ENCODE measurements at places on chromosomes 5 and 9. TPM values are rescaled to one million over a fixed set of nuclear protein-coding genes. Genes with fewer than 3 reads are reported as not detected.

GRCh38 chr5:141127305-141127704 lies 5.7 kb downstream of the PCDHB4 start:
- DNase-seq, result no peak

GRCh38 chr9:127983847-127984289 lies 3.1 kb upstream of the EEIG1 start:
- no peak for DNase-seq

IL5 gene
- polyA plus RNA-seq, result 0.53 TPM

DNA sequence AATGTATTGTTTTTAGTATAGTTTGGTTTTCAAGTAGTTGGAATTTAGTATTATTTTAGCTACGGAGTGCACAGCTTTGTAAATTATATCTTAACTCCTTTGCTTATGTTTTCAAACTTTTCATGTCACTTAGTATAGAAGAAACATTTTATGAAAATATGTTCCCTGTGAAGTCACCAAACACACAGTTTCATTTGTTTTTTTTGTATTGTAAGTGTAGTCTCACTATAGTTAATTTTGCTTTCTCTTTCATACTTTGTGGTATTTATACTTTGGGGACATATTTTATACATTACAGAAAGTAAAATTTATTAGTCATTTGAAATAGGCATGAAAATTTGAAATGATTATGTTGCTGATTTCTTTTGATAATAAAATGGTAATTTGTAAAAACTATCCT lies 5.0 kb downstream of the CHSY3 start:
- DNase-seq, result no peak

GRCh38 chr9:131629825-131630204 lies 84.5 kb downstream of the PRRT1B start:
- no peak for DNase-seq

DNA sequence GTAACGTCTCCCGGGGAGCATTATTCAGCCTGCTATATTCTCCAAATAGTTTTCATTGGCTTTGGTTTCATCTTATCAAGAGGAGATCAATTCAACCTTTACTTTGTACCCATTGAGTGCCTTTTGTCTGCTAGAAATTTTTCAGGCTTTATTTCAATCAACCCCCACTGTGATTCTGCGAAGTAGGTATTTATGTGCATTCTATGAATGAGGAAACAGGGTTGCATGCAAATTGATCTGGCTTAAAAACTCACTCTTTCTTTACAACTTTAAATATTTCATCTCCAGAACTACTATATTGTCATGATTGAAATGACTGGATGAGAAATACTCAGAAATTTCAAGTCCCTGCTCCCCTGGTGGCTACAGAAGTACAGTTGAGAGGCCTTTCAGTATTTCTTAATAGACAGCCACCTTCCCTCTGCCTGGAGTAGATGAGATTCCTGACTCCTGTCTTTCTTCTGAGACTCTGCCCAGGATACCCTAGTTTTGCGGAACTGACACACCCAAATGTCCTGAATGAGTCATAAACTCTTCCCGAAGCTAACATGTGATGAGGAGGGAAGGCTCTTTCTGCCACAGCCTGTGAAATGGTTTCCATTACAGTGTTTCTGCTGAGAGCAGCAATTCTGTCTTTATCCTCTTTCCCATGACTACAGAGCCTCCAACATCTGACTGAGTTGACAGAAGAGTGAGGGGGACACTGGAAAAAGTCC lies 52.6 kb upstream of the TNC start:
- no peak for DNase-seq

DNA sequence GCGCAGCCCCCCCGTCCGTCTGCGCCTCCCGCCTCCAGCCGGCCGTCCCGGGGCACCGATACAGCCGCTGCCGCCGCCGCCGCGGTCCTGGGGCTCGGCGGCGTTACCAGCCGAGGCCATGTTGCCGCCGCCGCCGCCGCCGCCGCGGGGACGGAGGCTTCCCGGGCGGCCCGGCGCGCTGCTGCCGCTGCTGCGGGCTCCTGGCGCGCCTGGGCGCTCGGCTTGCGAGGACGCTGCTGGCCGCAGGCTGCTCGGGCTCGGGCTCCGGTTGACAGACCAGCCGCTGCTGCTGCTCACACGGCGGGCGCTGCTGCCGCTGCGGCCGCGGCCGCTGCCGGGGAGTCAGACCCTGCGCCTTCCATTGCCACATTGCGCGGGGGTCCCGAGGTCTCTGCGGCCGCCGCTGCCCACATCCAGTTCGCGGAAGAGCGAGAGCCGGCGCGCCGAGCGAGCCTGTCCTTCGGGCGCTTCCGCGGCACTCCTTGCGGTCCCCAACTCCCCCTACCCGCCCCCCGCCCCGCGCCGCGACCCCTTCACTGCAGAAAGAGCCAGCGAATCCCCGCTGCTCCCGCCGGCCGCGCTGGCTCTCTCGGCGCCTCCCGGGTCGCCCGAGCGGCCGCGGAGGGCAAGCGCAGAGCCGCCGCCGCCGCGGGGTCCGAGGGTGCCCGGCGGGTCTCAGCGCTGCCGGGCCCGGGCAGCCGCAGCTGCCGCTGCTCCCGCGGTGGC lies 8.4 kb downstream of the PTCH1 start:
- no peak for DNase-seq

ADGRD2 gene
- 0.10 TPM for polyA plus RNA-seq

LRRTM2 gene
- polyA plus RNA-seq, result 1.9 TPM

GRCh38 chr5:175680020-175680419 lies 22.1 kb downstream of the HRH2 start:
- DNase-seq, result no peak

DNA sequence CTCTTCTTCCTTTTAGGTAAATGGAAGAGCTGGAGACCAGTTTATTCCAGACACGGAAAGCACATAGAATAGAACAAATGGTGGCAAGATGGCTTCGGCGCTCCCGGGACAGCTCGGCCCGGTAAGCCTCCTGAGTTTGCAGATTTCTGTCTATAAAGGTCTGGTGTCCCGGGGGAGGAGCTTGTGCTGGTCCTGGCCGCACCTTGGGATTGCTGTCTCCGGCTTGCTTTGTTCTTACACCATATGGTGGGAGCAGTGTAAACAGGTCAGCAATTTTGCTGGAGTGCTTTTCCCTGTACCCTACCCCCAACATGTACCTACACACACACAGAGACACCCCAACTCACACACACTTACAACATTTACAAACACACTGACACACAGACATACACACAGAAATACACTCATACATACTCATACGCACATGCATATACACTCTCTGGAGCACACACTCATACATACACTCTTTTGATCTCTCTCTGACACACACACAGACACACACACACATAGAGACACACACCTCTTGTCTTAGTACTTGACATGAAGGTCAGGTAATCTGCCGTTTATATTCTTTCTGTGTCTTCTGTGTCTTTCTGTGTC lies 42.0 kb downstream of the FRMPD1 start:
- no peak for DNase-seq

GRCh38 chr9:114000063-114000454 lies 78.0 kb downstream of the AMBP start:
- no peak for DNase-seq

DNA sequence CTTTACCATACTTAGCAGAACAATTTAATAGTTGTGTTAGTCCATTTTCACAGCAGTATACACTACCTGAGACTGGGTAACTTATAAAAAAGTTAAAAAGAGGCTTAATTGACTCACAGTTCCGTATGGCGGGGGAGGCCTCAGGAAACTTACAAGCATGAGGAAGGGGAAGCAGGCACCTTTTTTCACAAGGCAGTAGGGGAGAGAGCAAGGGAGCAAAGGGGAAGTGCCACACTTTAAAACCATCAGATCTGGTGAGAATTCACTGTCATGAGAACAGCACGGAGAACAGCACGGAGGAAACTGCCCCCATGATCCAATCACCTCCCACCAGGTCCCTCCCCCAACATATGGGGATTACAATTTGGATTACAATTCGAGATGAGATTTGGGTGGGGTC lies 269.9 kb downstream of the MTRR start:
- no peak for DNase-seq

- no peak for DNase-seq
Observed at GRCh38 chr5:137287569-137287968, 211.6 kb downstream of the SPOCK1 start.

DNA sequence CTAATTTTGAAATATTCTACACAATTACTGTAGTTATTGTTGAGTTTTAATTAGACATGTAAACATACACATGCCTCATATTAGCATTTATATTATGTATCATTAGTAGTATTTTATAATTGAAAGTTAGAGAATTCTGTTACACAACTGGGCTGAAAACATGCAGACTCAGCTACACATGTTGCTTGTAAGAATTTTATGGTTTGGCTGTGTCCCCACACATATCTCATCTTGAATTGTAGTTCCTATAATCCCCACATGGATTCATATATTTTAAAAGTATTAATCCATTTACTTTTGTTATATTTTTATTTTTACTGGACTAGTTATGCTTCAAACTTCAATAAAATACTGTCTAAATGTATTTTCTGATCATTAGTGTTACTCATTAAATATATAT lies 2075.3 kb upstream of the C9orf72 start:
- no peak for DNase-seq

DNA sequence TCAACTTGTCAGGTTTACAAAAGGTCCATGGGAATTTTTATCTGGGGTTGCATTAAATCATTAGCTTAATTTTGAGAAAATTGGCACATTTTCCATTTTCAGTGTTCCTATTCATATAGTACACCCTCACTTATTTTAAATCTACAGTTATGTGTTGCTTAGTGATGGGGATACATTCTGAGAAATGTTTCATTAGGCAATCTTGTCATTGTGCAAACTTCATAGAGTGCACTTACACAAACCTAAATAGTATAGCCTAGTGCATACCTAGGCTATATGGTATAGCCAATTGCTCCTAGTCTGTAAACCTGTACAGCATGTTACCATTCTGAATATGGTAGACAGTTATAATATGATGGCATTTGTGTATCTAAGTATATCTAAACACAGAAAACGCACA lies 19.8 kb upstream of the FAM151B start:
- DNase-seq, result no peak

- no peak for DNase-seq
Observed at GRCh38 chr5:122690266-122690665, 84.6 kb upstream of the SNX2 start.

SMIM33 gene
- 0.05 TPM for polyA plus RNA-seq

SGCD gene
- polyA plus RNA-seq, result 4.0 TPM

Measured in left kidney (tissue), 8 donors.